Activated naive CD4-positive, alpha-beta T cell treated with anti-CD3 and anti-CD28 coated beads for 36 hours (primary cell): ENCODE measurements at places on chromosomes 1 and 21. TPM values are rescaled to one million over a fixed set of nuclear protein-coding genes. Genes with fewer than 3 reads are reported as not detected.
A peak's percentile ranks its signal among the peaks of the same experiment; 100 is the strongest.

DNA sequence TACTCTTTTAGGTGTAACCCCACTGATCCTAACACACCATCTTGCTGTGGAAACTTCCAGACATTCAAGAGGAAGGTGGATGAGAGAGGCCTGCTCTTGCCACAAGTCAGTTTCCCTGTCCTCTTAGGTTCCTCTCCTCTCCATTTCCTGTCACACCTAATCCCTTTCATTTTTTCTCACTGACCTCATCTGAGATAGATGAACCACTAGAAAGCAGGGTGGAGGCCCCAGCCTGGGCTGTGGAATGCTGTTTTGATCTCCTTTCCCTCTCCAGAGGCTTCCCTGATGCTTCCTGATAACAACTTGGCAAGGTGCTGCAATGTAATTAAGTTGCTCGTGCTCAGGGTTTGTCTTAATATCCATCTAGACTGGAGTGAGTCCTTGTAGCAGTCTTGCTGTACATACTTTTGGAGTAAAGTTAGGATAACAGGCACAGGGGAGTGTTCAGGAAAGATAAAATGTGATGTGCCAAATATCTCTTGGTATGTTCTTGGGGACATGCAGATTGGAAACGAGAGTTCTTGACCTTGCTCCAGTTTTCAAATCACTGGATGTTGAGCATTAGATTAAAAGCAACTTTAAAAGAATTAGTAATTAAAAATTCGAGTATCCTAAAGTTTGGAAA lies 11.2 kb downstream of the LRRC42 start:
- no peak for DNase-seq

DNA sequence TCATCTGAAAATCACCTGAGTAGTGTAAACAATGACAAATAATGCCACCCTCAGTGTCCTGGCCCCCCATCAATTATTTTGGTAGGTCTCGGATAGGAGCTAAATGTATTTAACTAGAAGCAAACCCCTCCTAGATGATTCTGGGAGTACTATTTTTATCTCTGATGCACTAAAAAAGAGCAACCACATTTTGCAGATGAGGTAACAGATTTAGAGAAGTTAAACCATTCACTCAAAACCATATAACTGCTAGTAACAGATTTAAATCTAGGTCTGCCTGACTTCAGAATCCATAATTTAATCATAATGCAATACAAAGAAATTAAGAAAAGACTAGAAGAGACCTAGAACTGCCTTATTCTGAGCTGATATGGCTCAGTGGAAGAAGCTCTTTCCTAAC lies 17.3 kb upstream of the PTCH2 start:
- no peak for DNase-seq

- no peak for DNase-seq
These were observed 1.1 kb upstream of the ADIPOR1 start for GRCh38 chr1:202959276-202959620.

- no peak for DNase-seq
These were observed 185.4 kb downstream of the LYPLAL1 start for GRCh38 chr1:219359126-219359525.

- no peak for DNase-seq
These were observed 85.4 kb downstream of the TBX15 start for GRCh38 chr1:118902711-118903191.

DNA sequence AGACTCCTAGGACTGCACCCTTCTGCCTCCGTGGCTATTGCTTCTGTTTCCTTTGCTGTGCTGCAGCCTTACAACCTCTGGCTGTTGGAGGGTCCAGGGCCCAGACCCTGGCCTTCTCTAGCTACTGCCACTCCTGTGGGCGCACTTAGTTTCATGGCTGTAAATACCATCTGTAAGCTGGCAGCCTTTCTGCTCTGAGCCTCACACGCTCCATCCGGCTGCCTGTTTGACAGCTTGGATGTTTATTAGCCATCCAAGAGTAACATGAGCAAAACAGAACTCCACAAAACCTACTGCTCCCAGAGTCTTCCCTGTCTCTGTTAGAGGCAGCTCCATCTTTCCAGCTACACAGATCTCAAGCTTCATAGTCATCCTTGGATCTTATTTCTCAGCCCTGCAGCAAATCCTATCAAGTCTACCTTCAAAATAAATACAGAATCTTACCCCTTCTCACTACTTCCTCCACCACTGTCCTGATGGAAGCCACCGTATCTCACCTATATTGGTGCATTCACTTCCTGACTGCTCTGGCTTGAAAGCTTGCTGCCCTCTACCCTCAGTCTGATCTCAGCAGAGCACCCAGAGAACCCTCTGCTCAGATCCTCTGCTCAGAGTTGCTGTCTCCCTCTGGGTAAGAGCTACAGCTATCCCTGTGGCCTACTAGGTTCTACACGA lies 19.1 kb downstream of the SLC25A33 start:
- no peak for DNase-seq

The C1orf226 gene
- 0.12 TPM for total RNA-seq

- no peak for DNase-seq
These were observed 178.7 kb downstream of the TNR start for GRCh38 chr1:175564723-175565122.

GRCh38 chr21:17492415-17493168 lies 20.3 kb upstream of the CXADR start:
- DNase-seq = no peak

The CD101 gene
- 1.1 TPM for total RNA-seq

GRCh38 chr1:7178336-7178735 lies 393.1 kb downstream of the CAMTA1 start:
- no peak for DNase-seq

GRCh38 chr1:18927654-18928272 lies 25.4 kb upstream of the ALDH4A1 start:
- DNase-seq = peak; percentile 62

- no peak for DNase-seq
These were observed 33.1 kb upstream of the GOLT1A start for GRCh38 chr1:204246876-204247275.

The S1PR1 gene
- 131 TPM for total RNA-seq

DNA sequence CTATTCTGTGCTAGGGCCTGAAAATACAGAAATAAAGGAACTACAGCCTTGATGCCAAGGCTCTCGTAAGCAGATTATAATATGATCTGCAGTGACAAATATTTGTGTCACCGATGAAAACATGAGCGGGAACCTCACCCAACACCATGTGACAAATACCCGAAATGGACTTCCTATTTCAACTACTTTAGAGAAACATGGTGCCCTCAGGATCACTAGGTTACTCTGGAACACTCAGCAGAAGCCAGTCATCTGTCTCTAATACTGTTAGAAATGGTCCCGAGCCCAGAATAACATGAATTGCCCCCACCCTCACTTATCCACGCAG lies 463 bp upstream of the VAMP3 start:
- peak; percentile 22 for DNase-seq

The DENND2D gene
- total RNA-seq = 213 TPM

DNA sequence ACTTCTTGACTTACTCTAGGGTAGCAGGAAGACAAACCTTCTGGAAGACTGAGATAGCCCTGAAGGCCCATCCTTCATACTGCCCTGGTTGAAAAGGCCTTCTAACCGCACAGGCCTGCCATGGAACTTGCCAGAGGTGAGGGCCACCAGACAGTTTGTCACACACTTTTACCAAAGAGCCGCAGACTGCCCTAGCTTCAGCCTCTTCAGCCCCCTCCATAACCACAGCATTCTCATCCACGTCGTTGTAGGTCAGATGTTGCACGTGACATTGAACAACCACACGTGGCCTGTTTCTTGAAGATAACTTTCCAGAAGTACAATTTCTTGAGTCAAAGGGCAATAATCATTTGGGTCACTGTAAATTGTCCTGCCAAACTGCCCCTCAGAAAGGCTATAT lies 18.9 kb downstream of the ZNF362 start:
- no peak for DNase-seq

DNA sequence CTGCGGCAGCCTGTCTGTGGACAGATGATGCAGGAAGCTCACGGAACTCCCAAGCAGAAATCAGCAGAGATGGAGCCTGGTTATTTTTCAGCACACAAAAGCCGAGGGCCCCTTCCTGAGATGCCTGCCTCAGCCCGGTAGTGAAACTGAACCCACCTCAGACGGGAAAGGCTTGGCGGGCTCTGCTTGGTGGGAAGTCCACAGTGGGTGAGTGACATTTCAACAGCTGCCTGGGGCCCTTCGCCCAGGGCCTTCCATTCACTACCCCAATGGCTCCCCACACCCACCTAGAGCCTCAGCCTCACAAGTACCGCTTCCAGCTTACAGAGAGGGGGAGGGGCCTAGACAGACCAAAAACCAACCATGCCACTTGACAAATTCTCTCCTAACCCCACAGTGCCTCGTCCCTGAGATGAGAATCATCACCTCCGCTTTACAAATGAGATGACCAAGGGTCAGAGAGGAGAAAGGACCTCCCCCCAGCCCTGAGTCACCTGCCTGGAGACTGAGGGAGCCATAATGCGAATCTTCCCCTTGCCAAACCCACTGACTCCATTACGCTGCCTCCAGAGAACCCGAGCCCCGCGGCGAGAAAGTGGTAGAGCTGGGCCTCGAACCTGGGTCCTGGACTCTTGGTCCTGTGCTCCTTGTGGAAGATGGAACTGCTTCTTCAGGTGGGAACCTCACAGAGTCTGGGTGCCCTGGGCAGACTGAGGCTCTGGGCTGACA lies 3.4 kb upstream of the ECE1 start:
- DNase-seq = peak; percentile 90

DNA sequence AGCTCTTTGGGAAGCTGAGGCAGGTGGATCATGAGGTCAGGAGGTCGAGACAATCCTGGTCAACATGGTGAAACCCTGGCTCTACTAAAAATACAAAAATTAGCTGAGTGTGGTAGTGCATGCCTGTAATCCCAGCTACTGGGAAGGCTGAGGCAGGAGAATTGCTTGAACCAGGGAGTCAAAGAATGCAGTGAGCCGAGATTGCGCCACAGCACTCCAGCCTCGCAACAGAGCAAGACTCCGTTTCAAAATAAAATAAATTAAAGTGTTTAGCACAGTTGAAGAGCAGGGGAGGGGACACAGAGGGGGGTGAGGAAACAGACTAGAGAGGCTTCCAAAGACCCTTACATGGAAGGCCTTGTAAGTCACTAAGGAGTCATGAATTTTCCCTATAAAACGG lies 131.2 kb upstream of the SPATA6 start:
- no peak for DNase-seq

DNA sequence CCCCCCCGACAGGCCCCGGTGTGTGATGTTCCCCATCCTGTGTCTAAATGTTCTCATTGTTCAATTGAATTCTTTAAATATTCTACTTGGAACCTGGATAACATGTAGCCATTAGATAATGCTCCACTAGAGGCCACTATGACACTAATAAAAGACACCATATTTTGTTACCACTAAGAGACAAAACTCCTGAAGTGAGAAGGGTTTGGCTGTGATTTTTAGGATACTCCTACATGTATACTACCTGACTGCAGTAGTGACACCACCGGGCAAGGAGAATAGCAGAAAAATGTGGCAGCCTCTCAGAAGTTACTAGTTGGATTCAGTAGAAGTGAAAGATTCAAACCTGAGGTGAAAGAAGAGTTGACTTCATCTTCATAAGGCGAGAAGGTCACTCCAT lies 36.0 kb downstream of the F5 start:
- DNase-seq = no peak

The RGS1 gene
- total RNA-seq = 6.0 TPM

DNA sequence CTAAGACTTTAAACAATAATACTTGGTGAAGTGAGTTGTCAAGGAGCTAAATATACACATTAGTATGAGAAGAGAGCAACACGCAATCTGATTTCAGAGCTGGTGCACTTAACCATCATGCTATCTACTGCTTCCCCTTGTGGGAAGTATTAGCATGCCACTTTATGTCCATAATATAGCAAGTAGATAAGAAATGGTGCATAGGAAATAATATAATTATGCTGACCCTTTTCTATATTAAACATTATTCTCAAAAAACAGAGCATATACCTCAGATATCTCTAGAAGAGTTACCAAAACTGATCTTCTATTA lies 63.4 kb downstream of the MAGI3 start:
- no peak for DNase-seq

- DNase-seq = no peak
These were observed 12.7 kb upstream of the B3GALNT2 start for GRCh38 chr1:235516862-235517446.
